ENCODE measurements at places on chromosomes 11 and 22.

- DNase-seq = peak; percentile 69
Measured at GRCh38 chr11:64854534-64855502, 10.4 kb upstream of the CDC42BPG start.

DNA sequence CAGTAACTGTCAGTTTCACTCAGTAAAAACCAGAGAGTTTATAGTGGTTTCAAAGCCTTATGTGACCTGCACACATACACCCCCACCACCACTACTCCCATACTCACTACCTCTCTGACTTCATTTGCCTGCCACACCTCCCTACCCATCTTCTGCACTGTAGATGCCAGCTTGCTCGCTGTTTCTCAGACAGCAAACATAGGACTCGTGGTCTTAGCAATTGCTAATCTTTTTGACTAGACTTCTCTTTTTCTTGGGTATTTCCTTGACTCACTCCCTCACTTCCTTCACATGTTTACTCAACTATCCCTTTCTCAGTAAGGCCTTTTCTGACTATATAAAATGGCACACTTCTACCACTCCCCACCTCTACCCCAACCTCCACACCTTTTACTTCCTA is 27.8 kb downstream of the CEP295 start:
- DNase-seq = peak; percentile 40

- DNase-seq = peak; percentile 75
Measured at GRCh38 chr22:35023692-35024363, 42.1 kb upstream of the ISX start.

DNA sequence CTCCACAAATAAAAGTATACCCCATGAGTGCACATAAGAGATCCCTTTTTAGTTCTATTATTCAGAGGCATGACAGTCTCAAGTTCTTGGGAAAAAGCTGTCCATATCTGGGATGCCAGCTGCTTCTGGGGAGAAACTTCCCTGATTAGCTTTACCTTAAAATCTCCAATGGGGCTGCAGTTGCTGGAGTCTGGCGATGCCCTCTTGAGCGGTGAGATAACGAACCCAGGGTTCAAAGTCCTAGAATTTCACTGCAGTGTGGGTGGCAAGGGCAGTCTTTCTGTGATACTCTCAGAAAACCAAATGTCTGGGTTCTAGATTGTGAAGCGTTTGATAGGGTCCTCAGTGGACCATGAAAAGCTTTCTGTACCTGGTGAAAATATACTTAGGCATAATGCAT is 7.4 kb upstream of the PRR33 start:
- DNase-seq = no peak

GRCh38 chr11:34795641-34796040 is 120.5 kb downstream of the APIP start:
- DNase-seq = no peak

DNA sequence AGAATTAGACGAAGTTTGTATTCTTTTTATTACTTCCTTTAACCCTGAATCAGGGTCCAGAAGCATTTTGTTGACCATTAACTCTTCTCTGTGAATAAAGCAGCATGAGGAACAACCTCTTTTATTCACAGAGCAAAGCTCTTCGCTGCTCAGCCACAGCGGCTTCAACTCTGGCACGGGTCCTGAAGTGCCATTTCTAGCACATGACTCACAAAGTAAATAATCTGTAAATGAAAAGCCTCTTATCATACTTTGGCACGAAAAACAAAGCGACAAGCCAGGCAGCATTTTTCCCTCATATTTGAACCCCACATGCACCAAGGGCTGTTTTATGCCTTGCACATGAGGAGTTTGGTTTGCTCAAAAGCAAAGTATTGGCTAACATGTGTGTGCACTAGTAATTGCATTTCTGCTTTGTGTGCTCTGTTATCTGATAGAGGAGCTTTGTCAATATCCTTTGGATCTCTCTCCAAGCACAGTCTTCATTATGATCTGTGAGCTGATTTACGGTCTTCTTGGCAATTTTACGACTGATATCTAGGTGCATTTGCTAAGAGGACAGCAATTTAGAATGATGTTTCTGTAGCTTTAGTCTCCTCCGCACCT is 33.0 kb upstream of the APOBEC3A start:
- DNase-seq = no peak

Data from activated CD8-positive, alpha-beta T cell treated with anti-CD3 and anti-CD28 coated beads for 36 hours (primary cell).